ENCODE measurements at places on chromosomes 6 and 20. TPM values are rescaled to one million over a fixed set of nuclear protein-coding genes. Genes with fewer than 3 reads are reported as not detected.

The ZNF334 gene
- 12.6 TPM for polyA plus RNA-seq

DNA sequence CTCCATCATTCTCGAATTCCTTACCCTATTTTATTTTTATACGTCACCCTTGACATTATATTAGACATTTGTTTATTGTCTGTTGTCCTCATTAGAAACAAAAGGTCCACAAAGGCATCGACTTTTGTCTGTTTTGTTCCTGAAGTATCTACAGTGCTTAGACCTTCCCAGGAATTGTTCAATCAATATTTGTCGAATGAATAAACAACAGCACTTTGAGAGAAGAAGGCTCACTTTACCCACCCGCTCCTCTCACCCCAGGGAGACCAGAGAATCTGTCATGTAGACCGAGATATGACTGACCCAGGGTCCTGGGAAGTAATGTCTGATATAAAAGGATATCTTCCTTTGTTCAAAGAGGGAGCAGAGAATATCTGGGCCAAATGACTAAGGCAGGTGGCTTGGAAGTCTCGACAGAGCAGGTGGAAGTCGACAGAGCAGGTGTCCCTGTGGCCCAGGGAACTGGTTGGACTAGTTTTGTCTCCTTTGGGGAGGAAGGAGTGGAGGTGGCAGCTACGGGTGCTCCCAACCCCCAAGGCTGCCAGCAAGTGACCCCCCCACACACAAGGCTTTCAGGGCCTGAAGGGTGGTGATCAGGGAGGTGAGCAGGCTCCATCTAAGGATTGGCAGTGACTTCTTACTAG, 14.8 kb upstream of the CHMP4B start:
- DNase-seq, result no peak

- DNase-seq, result peak; percentile 63
Measured at GRCh38 chr6:33632558-33633039, 11.5 kb downstream of the ITPR3 start.

GRCh38 chr6:15232836-15233510, 12.9 kb upstream of the JARID2 start:
- DNase-seq, result no peak

GRCh38 chr6:11374036-11375010, 141.9 kb upstream of the NEDD9 start:
- DNase-seq, result no peak

GRCh38 chr6:34315780-34316179, 67.0 kb upstream of the SMIM29 start:
- DNase-seq, result no peak
